Caki2 (cell line): ENCODE measurements at places on chromosomes 7 and 10. TPM values are rescaled to one million over a fixed set of nuclear protein-coding genes. Genes with fewer than 3 reads are reported as not detected.

Gene ANKRD26
- total RNA-seq, result 1.6 and 5.2 TPM in 2 replicates

Gene TWNK
- total RNA-seq, result 5.2 and 10.7 TPM in 2 replicates

Gene SRI
- total RNA-seq, result 227 and 283 TPM in 2 replicates

Gene COBL
- total RNA-seq, result 0.35 and 1.3 TPM in 2 replicates

Gene MEOX2
- not detected in 2 replicates for total RNA-seq

Gene MAGI2
- total RNA-seq, result 0.84 and 1.5 TPM in 2 replicates

GRCh38 chr7:45592230-45592991, 18.2 kb downstream of the ADCY1 start:
- DNase-seq, result no peak

DNA sequence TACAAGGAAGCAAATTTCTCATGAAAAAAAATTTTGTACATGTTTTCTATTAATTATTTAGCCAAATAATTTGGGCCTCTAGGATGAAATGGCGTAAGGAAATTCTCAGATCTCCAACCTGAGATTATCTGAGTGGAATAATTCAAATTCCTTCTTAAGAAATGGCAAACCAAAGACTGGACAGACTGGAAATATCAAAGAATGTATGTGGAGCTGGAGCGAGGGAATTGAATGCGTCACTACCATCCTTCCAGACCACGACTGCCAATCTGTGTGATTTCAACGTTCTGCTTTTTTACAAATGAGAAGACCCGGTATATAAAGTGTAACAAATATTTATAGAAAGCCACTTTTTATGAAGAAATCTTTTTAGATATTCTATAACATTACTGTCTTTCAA, 12.4 kb upstream of the BLNK start:
- DNase-seq, result no peak

- DNase-seq, result no peak
Measured at GRCh38 chr7:139394540-139394939, 34.8 kb downstream of the LUC7L2 start.

DNA sequence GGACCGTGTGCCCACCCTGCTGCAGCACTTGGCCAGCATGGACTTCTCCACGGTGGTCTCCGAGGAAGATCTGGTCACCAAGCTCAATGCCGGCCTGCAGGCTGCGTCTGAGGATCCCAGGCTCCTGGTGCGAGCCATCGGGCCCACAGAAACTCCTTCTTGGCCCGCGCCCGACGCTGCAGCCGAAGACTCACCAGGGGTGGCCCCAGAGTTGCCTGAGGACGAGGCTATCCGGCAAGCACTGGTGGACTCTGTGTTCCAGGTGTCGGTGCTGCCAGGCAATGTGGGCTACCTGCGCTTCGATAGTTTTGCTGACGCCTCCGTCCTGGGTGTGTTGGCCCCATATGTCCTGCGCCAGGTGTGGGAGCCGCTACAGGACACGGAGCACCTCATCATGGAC, 1.4 kb downstream of the RBP3 start:
- DNase-seq, result no peak

GRCh38 chr10:117619223-117619622, 76.7 kb downstream of the EMX2 start:
- no peak for DNase-seq

DNA sequence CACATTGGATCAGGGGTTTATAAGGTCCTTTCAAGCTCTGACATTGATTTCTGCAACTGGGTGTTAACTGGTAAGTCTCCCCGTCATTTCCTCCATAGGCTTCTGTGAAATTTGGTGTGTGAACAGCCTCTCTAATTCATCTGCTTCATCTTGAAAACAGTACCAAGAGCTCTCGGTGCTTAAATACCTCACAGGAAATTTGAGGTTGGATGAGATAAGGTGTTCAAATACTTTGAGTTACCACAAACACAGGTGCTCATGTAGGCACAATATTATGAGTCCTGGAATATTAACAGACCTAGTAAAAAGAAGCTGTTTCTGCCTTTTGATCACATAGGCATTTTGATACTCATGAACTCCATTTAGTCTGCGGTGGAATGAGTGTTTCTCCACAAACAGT, 85.2 kb downstream of the RTKN2 start:
- DNase-seq, result no peak

GRCh38 chr7:137873524-137873923, 26.8 kb upstream of the DGKI start:
- DNase-seq, result peak; percentile 28

DNA sequence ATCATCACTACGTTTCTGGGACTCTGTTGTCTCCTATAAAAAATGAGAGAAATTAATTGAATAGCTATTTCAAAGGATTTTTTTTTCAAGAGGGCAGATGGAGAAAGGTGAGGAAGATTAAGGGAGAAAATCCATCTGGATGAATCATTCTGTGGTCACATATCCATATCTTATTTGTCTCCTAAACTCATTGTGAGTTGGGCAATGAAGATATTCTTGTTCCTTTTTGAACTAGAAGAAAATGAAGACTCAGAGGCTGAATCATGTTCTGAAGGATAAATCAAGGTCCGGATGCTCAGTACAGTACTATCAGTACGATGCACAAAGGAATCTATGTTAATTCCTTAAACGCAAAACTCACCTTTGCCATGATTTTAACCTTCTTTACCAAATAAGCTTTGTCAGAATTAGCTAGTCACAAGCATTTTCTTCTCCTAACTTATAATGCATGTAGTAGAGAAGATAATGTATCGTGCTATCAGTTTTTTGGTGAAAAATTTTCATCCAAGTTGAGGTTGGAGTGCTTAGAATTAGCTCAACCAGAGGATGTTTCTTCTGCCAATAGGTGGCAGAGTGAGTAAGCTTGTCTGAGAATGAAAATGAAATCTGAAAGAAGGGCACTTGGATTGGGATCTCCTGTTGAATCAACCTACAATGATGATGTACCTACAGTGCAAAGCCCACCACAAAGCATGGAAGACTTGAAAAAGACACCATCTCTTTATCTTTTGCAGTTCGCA, 446.9 kb downstream of the KIF20B start:
- DNase-seq, result peak; percentile 13

- no peak for DNase-seq
Measured at GRCh38 chr10:69239816-69240434, 19.8 kb downstream of the HKDC1 start.

GRCh38 chr10:124975977-124976514, 34.1 kb downstream of the ZRANB1 start:
- peak; percentile 70 for DNase-seq

DNA sequence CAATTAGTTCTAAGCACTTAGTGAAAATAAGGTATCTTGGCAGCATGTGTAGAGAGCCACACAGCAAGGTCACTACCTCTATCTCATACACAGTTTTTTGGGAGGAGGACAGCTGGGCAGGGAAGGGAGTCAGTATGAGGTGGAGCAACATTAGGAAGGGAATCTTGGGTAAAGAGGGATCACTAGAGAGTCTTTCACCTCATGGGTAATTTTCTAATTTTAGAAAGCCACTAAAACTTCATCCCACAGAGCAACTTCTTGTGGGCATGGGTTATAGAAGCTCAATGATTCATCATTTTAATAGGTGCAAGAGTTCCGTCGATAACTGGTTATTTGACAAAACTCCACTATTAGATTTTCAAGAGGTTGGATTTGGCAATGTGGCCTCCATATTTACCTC, 2.5 kb downstream of the NRAP start:
- DNase-seq, result no peak

DNA sequence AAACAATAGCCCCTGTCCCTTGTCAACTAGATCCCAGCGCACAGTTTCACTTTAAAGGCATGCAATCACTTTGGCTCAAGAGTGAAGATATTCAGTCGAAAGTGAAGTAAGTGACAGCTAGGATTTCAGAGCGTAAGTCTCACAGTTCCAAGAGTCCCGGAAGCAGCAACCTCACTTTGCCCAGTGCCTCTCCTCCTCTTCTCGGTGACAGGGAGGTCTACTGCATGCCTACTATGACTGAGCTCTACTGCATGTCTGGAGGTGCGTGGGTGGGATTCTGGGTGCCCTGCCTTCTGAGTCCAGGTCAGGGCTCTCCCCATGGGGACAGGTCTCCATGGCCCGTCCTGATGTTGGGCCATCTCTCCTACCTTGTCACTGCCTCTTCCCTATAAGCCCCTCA, 17.0 kb downstream of the PRKCQ start:
- DNase-seq, result no peak

DNA sequence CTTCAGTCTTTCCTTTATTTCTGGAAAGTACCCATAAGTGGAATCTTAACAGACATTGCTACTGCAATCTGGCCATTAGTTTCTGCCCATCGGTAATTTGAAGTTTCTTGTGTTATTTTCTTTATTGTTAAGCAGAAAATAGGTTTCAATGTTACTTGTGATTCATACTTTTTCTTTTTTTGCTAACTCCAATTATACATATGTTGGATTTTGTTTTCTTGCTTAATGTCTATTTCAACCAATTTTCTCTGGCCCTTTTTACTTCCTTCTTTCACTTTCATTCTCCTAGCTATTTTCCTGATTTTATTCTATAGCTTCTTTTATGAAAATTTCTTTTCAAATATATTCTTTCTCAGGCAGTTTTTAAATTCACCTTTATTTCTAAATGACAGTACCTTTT, 457.4 kb downstream of the TCERG1L start:
- DNase-seq, result no peak

GRCh38 chr7:134826105-134826504, 46.7 kb downstream of the CALD1 start:
- no peak for DNase-seq

DNA sequence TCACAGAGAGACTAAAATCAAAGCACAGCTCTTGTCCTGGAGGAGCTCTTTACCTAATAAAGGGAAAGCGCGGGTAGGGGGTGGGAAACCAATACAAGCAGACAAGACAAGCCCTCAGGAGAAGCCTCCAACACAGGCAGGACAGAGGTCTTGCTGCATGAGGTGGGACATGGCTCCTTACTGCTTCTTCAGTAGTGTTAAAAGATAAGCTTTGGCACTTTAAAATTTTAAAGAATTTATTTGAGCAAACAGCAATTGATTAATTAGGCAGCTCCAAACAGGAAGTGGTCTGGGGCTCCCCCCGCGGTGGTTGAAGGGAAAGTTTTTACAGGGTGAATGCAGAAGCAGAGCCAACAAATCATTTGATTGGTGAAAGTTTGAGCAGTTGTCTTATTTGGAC, 50.3 kb upstream of the MACC1 start:
- DNase-seq, result no peak

DNA sequence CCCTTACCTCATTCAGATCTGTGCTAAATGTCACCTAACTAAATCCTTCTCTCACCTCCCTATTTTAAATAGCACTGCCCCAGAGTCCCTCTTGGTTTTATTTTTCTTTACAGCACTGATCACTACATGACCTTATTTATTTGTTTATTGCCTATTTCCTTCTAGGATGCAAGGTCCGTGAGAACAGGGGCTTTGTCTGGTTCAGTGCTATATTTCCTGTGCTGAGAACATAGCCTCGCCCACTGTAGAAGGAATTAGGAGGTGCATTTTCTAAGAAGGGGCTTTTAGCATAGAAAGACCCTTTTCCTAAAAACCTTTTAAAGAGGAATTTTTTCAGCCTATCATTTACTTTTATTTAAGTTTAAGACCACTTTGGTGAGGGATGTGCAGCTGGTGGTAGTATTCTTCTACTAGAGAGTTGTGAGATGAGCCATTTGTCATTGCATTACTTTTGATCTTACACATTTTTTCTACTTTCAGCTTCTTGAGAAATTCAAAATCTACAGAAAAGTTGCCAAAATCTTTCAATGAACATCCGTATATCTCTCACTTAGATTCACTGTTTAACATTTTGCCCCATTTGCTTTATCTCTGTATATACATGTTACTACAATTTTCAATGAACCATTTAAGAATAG, 13.5 kb upstream of the PCGF5 start:
- no peak for DNase-seq

- no peak for DNase-seq
Measured at GRCh38 chr10:44404741-44405437, 20.0 kb upstream of the CXCL12 start.
